ENCODE measurements at places on chromosomes 1 and 21.
A peak's percentile ranks its signal among the peaks of the same experiment; 100 is the strongest.

- DNase-seq = no peak
Measured at GRCh38 chr1:51346086-51346942, 16.0 kb upstream of the TTC39A start.

- no peak for DNase-seq
Measured at GRCh38 chr1:7127322-7128075, 342.2 kb downstream of the CAMTA1 start.

- no peak for DNase-seq
Measured at GRCh38 chr1:171212607-171213351, 27.7 kb downstream of the FMO2 start.

DNA sequence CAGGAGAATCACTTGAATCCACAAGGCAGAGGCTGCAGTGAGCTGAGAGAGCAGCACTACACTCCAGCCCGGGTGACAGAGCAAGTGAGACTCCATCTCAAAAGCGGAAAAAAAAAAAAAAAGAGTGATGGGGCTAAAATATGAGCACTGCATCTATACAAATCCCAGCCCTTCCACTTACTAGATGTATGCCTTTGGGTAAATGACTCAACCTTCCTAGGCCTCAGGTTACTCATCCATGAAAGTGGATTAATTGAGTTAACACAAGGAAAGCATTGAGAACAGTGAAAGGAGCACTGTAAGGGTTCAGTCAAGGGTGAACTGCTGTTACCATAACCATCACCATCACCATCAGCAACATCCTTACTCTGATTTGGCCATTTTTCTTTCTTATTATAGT lies 226.4 kb upstream of the C8B start:
- DNase-seq = no peak

GRCh38 chr1:37474046-37474696 lies at the start of gene ZC3H12A:
Gene ZC3H12A, plus strand, starts transcription at chr1:37474580. Its CDS starts 917 bp downstream, at chr1:37475497.
- peak; percentile 75 for DNase-seq

Data from SHP77 (cell line).